ENCODE measurements at places on chromosomes 16 and 17.

GRCh38 chr16:88782454-88783390 is 2.3 kb downstream of the PIEZO1 start:
- DNase-seq, result no peak

DNA sequence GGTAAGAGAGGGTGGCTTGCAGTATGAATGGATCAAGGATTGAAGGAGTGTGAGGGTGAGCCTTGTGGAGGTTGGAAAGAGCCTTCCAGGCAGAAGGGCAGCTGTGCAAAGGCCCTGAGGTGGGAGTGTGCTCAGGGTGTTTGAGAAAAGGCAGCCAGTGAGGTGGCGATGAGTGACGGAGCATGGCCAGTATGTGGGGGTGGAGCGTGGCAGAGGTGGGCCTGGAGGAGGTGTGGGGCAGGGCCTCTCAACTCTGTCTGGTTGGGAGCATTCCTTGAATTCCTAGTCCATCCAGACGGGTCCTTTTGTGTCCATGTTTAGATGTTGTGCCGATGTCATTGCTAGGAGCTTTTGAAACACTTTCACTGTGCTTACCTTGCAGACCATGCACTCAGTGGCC is 51.3 kb downstream of the EPN2 start:
- DNase-seq, result no peak

DNA sequence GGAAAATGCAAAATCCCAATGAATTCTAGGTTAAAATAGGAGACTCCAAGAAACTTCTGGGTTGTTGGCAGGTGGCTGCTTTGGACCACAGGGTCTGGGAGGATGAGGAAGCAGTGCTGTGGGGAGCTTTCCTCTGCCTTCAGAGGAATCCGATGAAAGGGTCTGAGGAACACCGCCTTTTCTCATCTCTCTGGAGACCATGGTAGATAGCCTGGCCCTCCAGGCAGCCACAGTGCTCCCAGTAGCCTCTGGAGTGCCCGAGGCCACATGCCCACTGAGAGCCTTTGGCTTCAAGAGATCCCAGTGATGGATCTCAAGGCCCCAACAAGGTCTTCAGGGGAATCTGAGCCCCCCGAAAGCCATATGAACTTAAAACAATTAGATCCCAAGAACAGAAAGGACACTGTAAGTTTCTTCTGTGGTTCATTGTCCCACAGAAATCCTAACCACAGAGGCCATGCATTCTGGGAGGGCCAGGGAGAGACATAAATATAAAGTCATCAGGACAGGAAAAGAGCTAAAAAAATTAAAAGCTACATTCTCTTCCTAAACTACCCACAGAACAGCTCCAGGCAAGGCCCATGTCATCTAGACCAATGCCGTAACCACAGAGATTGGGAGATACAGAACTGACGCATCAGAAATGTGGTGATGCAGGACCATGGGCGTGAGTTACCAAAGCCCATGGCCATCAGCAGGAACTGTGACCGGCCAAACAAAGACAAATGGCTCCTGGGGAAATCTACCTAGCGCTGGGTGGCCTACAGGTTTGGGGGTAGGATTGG is 24.3 kb downstream of the TK2 start:
- no peak for DNase-seq

- DNase-seq, result no peak
Measured at GRCh38 chr17:41393294-41393693, 4.1 kb downstream of the KRT31 start.

DNA sequence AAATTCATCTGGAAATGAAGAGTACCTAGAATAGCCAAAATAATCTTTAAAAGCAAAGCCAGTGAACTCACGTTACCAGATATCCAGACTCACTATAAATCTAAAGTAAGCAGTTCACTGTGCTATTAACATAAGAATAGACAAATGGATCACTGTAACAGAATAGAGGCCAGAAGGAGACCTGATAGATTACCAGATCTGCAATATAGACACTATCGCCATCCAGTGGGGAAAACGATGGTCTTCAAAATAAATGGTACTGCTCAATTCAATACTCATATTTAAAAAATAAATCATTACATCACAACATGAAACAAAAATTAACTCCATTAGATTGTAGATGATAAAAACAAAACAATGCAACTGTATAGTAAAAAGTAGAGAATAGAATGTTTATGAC is 158.6 kb upstream of the CDH8 start:
- no peak for DNase-seq

DNA sequence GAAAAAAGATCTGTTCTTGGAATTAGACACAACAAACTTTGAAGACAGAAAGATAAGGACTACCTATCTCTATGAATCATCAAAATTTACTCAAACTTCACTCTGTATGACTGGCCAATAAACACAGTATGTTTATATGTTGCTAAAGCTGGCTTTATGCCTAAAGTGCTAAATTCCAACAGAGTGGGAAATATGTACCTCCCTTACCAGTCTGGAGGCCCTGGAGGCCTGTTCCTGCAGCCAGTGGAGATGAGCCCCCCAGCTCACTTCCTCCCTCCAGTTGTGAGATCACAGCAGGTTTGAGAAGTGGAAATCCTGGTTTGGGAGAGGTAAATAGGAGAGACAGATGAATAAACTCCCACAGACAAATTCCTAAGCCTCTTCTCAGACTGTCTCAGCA is 9.0 kb downstream of the ZNF23 start:
- DNase-seq, result no peak

DNA sequence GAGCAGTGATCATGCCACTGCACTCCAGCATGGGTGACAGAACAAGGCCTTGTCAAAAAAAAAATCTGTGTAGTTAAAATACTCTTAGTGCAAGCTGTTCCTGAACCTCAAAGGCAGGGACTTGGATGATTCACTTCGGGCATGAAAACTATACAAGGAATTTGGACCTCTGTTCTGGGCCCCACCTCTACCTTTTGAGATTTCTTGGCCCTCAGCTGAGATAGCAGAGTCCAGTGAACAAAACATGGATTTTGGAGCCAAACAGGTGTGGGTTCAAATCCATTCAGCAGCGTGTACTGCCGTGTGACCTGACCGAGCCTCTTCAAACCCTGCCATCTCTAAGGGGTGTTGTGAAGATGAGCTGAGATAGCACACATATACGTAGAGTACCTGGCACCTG is 6.8 kb downstream of the SLC13A2 start:
- no peak for DNase-seq

GRCh38 chr17:51479303-51479702 is 219.0 kb downstream of the UTP18 start:
- DNase-seq, result no peak

DNA sequence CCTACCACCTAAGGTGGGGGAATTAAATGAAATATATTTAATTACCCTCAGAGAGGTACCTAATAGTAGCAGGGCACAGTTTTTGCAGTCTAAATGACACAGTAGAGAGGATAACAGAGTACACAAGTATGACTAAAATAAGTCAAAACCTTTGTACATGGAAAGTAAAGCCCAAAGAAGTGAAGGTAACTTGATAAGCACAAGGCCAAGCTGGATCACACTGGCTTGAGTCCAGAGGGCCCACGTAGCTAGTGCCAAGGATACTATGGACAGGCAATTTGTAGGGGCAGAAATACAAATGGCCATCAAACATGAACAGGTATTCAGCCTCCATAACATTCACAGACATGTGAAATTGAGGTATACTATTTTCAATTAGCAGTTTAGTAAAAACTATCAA is 7.6 kb downstream of the MYO18A start:
- no peak for DNase-seq

- DNase-seq, result no peak
Measured at GRCh38 chr16:48323783-48324775, 61.1 kb downstream of the SIAH1 start.

GRCh38 chr16:89000207-89000959 is 23.4 kb upstream of the CBFA2T3 start:
- DNase-seq, result no peak

DNA sequence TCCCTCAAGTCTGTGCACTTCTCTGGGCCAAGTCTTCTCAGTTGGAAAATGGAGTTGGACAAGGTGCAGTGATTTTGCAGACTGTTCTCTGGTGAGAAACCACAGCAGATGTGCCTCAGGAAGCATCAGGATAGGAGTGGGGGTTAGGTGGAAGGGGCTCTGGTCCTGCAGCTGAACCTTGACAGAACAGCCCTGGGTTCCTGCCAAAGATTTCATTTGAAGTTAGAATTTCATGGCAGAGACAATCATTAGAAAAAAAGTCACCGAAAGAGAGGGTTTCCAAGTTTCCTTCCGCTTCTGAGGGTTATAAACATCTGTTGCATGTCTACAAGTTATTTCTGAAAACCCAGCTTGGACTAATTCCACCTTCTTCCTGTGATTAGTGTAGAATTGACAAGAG is 80.4 kb upstream of the IRX3 start:
- no peak for DNase-seq

Data from D341Med (cell line).